ENCODE measurements at places on chromosomes 1 and 21.

DNA sequence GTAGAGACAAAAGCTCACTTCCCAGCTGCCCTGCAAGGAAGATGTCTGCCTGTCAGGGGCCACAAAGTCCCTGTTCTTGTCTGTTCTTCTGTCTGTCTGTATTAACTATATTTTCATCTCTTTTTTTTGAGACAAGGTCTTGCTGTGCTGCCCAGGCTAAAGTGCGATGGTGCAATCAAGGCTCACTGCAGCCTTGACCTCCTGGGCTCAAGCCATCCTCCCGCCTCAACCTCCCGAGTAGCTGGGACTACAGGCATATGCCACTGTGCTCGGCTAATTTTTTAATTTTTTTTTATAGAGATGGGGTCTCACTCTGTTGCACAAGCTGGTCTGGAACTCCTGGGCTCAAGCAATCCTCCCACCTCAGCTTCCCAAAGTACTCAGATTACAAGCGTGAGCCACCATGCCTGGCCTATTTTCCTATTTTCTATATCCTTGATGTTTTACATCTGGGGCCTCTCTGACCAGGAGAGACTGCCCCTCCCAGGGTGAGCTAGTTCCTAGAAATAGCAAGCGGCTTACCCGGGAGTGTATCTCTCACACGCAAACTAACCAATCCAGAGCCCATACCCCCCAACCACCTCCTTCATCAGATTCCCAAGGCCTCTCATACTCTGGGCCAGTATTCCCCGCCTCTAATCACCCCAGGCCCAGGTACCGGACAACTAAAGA is 5.4 kb upstream of the KLHDC7A start:
- no peak for DNase-seq

- peak; percentile 35 for DNase-seq
These were observed 69.2 kb downstream of the FASLG start for GRCh38 chr1:172727956-172728603.

GRCh38 chr1:17614586-17614985 is 75.1 kb downstream of the ARHGEF10L start:
- DNase-seq = no peak

GRCh38 chr1:10236405-10237156 is 26.2 kb downstream of the KIF1B start:
- no peak for DNase-seq

DNA sequence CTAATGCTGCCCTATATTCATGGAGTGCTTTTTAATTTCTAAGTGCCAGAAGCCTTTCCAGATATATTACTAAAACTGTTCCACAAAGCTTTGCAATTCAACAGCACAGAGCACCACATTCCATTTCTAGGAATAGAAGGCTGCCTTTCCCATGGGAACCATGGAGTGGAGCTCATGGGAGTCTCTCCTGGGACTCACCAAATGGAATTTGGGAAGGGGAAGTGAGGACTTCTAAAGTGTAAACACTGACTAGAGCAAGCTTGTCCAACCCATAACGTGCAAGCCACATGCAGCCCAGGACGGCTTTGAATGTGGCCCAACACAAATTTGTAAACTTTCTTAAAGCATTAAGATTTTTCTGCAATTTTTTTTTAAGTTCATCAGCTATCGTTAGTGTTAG is 190.4 kb upstream of the TNR start:
- no peak for DNase-seq

DNA sequence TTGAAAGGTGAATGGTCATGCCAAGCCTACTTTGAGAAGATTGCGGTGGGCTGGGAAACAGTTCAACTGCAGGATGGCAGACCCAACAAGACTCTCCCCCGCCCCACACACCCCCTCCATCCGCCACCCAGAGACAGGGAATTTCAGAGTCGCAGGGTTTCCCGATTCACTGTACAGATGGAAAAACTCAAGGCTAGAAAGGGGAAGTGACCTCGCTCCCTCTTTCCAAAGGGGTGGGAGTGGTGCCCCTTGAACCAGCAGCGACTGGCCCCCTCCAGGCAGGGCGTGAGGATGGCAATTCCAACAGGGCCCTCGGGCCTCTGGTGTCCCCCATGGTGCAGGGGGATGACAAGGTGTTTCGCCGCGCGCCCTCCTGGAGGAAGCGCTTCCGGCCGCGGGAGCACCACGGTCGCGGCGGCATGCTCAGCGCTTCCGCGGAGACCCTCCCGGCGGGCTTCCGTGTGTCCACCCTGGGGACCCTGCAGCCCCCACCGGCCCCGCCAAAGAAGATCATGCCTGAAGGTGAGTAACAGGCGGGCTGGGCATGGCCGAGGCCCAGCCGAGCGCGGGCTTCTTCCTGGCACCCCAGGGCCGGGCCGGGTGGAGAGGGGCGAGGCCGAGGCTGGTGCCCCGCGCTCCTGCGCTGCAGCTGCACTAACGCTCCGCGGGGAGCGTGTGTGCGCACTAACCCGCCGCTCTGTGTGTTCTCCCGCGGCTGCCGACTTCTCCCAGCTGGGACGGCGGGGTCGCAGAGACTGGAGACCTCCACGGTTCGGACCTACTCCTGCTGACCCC is 10.4 kb downstream of the MYOG start:
- no peak for DNase-seq

Data from activated T-cell treated with anti-CD3 and anti-CD28 coated beads, Interleukin-2, amount 50 U/mL, for 1 hour (primary cell).